NCI-H1105 treated with DMSO at 0.1 percent for 48 hours (cell line): ENCODE measurements at places on chromosomes 11 and 22.

DNA sequence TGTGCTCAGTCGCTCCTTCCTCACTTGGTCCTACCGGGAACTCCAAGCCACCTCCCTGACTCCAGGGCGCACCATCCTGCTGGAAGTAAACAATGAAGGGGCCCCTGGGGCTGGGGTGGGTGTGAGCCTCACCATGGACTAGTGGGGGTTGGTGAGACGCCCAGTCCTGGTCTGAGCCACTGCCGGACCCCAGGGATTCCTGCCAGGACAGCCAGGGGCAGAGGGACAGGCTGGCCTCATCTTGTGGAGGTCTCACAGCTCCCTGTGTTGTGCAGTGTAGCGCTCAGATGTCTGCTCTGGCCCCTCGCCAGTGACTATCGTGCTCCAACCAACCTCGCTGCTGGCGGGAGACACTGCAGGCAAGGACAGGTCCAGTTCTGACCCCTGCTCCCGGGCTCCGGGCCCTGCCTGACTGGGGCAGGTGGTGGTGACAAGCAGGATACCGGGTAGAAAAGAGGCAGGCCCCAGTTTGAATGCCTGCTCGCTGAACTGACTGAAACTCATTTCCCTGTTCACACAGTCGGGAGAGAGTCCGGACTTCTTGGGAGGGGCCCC, 1021.4 kb downstream of the BRD1 start:
- no peak for DNase-seq

DNA sequence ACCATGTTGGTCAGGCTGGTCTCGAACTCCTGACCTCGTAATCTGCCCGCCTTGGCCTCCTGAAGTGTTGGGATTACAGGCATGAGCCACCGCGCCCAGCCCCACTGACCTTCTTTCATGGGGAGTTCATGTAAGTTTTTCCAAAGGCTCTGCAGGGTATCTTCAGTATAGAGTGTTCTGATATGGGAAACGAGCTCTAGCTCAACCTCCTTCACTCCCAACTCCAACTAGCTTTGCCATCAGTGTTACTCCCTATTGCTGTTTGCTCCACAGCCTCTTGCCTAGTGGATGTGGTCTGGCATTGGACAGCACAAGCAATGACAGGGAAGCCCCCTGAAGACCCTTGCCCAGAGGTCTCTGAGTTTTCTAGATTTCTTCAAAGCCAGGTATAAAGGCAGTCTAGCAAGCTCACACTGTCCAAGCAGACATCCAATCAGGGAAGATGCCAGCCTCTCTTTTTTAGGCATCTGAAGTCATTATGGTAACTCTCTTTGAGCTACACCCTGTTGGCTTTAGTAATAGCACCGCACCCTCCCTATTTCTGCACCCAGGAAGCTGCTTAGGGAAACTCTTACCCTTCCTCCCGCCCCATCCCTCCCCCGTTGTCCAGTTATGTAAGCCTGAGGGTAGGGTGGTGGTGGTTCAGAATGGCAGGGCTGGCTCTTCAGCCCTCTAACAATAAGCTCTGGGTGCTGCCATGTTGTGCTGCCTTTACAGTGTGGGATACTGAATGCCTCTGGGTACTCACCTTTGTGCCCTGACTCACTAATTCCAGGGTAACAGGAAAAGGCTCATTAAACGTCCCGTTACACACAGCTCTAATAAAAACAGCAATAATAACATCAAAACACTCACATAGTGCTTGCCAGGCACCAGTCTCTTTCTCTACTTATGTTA, 41.4 kb upstream of the CLDN5 start:
- DNase-seq = no peak

GRCh38 chr22:23557467-23557866, 22.6 kb downstream of the IGLL1 start:
- DNase-seq = no peak

DNA sequence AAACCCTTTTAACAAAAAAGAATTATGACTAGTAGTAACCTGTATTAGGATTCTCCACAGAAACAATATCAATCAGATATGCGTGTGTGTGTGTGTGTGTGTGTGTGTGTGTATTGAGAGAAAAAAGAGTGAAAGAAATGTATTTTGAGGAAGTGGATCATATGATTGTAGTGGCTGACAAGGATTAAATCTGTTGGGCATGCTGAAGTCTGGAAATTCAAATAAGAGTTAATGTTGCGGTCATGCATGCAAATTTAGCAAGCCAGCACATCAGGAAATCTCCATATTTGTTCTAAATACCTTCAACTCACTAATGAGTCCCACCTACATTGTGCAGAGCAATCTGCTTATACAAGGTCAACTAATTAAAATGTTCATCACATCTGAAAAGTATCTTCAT, 46.8 kb upstream of the IGLL5 start:
- no peak for DNase-seq

GRCh38 chr11:45031912-45032519, 81.3 kb upstream of the TP53I11 start:
- no peak for DNase-seq

DNA sequence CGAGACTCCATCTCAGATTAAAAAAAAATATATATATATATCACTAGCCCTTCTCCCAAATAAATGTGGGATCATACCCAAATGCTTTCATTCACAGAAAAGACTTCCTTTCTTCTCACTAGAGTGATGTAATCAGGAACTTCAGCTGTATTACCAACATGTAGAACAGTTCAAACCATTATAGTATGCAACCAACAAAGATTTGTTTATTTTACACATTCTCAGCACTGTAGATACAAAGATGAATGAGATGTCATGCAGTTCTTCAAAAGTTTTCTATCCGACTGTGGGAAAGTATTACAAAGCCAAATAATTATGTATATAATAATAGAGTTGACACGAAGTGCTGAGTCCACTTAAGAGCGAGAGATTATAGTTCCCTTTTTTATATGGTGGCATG, 22.2 kb upstream of the ZNF143 start:
- no peak for DNase-seq

- DNase-seq = no peak
Observed at GRCh38 chr22:48464246-48464645, 1363.4 kb downstream of the BRD1 start.

DNA sequence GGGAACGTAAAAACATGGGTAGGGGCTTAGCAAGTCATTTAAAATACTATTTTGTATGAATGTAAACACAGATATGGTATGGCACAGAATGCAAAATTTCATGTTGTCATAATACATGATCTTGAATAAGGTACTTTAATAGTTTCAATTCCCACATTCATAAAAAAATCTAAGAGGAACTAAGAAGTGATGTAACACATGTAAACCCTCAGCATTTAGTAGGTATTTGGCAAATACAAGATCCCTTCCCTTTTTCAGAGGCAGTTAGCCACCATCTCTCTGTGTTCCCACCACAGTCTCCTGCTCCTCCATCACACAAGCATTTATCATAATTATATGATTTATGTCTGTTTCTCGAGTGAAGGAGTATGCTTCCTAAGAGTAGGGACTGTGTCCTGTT, 251.8 kb downstream of the TENM4 start:
- no peak for DNase-seq

DNA sequence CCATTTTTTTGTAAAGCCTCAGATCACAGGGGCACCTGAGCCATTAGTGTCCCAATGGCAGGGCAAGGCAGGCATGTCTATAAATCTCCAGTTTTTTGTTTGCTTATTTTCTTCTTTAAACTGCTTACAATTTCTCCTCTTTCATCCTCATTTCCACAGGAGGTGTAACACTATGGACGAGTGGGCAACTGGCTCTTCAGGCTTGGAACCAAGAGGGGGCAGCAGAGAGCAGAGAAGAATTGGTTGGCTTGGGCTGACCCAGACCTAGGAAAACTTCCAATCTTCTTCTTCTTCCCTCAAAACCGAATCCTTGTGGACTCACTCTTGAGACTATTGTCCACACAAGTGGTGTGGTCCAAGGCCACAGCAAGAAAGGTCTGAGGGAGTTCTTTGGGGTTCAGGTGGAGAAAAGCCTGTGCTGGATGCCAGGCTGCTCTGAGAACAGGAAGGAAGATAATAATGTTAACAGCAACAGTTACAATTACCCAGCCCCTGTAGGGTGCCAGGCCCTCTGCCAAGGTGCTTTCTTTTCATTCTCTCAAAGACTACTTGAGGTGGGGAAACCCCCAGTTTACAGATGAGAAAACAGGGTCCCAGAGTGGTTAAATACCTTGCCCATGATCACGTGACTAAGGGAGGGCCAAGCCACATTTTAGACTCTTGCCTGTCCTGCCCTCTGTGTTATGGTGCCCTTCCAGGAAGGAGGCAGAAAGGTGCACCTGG, 70.7 kb upstream of the E2F8 start:
- peak; percentile 45 for DNase-seq

GRCh38 chr22:43957871-43958270, 2.6 kb downstream of the SAMM50 start:
- DNase-seq = no peak

DNA sequence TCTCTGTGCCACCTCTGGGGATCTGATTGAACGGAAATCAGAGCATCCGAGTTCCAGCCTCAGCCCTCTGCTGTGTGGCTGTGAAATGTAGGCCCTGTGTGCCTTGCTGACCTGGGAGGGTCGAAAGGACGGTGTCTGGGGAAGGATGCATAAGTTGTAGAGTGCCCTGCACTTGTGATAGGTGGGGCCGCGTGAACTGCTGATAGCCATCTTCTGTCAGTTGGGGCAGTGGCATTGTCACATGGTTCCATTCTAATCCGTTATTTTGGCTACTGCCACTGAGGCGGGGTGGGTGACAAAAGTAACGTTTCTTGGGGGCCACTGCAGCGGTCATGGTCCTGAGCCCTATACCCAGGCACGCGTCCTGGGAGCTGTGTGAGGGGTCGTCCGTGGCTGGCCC, 63.4 kb downstream of the LRP5 start:
- DNase-seq = no peak

DNA sequence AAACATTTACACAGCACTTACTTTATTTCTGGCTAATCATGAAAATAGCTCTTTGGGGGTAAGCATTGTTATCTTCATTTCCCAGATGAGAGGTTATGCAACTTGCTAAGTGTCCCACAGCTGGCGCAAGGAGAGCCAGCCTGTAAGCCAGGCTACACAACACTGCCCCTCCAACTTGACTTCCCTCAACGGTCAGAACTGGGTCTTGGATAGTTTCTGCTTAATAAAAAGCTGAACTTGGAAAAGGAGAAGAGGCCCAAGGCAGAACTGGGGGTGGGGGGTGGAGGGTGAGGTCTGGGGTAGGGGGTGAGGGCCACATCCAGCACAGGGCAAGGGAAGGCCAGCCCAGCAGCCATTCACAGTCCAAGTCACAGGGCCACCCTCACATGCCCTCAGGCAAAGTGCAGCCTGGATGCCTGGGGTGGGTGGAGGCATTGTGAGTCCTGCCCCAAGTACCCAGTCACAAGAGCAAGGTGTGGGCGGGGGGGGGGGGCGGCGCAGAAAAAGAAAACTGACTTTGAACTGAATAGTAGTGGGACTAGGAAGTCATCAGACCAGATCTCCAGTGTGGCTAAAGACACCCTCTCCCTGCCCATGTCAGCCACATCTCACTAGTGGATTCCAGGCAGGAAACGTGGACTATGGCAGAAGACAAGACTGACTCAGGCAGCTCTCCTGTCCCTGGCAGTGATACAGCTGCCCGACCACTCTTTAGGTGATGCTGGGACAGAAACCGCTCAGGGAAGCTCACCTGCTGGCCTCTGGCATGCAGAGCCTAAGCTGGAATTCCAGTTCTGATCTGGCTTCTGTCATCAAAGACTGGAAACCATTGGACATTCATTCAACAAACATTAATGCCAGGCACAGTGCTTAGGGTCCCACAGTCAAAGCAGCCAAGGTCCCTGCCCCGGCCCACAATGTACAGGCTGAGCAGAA, 52.4 kb downstream of the PACSIN2 start:
- no peak for DNase-seq

DNA sequence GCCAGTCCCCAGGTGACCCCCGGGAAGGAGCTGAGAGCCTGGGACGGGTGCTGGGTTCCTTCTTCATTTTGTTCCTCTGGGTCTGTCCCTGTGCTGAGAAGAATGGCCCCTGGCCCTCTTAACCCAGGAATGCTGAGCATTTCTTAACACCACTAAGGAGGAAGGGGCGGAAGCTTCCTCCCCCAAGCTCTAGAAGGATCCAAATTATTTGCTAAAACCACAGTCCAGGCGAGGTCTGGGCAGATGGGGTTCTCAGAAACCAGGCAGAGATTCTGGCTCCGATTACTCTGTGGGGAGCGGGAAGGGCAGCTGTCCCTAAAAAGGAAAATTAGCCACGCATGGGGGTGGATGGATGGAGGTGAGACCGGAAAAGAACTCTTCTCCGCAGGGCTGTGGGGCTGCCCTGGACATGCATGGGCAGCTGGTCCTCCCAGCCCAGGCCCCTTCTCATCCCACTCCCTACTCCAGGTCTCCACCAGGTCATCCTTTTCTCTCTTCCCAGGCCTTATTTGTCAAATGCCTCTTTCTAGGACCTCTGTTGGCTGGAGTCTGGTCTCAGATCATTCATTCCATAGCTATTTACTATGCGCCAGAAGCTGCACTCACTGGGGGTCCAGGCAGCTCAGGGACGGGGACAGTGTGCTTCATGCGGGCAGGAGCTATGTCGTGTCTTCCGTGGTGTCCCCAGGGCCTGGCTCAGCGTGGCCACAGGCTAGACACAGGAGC, 45.0 kb upstream of the MYH9 start:
- no peak for DNase-seq

GRCh38 chr11:1419811-1420210, 30.1 kb downstream of the BRSK2 start:
- DNase-seq = no peak

DNA sequence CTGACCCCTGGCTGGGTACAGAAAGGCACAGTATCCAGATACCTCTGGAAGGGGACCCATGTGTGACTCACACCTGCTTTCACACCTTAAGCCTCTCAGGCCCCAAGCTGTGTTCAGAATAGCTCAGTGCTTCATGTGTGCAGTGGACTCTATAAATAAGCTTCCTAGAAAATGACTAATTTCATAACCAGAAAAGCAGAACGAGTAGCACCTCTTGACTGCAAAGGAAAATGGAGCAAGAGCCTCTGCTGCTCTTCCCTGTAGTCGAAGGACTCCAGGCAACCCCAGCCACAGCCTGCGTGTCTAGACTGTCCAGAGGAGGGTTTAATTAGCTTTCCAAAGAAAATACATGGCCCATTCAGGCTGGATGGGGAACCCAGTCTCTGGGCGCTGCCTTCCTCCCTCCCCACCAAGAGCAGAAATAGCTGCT, 23.1 kb downstream of the PTPN5 start:
- no peak for DNase-seq

- no peak for DNase-seq
Observed at GRCh38 chr11:118415062-118415738, 13.8 kb downstream of the ATP5MG start.
